MCF 10A (cell line): ENCODE measurements at places on chromosomes 13 and 19.

DNA sequence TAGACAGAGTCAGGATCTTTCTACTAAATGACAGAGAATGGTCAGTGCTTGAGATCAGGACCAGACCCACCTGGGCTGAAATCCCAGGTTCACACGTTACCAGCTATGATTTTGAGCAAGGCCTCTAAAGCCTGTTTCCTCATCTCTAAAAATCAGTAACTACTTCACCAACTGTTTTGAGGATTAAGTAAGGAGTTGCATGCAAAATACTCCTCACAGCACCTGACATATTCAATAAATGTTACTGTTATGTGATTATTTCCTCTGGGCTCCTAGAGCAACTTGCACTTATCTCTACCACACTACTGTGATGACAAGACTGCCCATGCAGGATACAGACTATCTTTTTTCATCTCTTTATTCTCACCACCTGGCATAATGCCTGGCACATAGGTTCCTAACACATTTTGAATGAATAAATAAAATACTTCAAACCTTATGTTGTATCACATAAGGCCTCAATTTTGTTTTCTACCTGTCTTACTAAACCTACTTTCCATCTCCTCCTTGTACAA is 1.8 kb downstream of the KATNAL1 start:
- DNase-seq, result no peak

DNA sequence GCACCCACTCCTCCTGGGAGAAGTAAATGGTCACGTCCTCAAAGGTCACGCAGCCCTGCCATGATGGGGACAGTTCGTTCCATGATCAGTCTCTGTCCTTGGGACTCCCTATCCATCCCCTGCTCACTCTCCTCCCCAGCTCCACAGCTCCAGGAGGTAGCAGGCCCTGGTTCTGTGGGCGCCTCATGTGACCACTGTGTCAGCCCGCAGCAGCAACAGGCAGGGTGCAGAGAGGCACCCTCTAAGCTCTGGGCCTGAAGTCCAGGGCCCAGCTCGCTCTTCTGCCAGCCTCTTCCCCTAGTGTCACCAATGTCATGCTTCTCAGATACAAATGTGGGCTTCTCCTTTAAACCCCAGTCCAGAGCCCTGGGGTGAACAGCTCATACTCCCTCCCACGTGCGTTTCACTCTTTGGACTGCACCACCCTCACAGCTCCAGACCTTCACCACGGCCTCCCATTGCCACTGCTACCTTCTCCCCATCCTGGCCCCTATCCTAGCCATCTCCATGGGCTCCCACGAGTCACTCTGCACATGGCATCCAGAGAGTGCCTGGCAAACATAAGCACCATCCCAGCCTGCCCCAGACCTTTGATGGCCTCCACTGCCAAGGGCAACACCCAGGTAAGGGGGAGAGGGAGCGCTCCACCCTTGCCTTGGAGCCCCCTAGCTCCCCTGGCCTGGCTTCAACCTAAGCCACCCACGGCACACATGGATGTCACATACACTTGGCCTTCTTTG is 2.9 kb downstream of the ZNF792 start:
- DNase-seq, result no peak

GRCh38 chr19:31601855-31602254 is 252.6 kb upstream of the TSHZ3 start:
- no peak for DNase-seq

- DNase-seq, result no peak
Measured at GRCh38 chr13:101452519-101453485, at the start of gene ITGBL1. ITGBL1 (plus strand) TSS chr13:101452675; CDS start chr13:101452834, 159 bp downstream.

- no peak for DNase-seq
Measured at GRCh38 chr19:16420336-16420676, 51.5 kb downstream of the EPS15L1 start.

DNA sequence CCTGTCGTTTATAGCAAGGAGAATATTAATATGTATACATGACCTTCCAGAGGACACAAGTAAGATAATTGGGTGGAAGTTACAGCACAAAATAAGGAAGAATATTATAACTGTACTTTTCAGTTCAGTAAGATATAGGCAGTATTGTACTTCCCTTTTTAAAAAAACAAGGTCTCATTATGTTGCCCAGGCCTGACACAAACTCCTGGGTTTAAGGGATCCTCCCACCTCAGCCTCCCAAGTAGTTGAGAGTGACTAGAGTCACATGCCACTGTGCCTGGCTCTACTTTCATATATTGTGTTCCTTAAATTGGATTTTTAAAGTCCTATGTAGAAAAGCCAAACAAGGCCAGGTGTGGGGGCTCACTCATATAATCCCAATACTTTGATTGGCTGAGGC is 19.5 kb upstream of the MAB21L1 start:
- no peak for DNase-seq
